ENCODE measurements at places on chromosomes 1 and 21.

- DNase-seq: no peak
These were observed 5.1 kb upstream of the FOXJ3 start for GRCh38 chr1:42340093-42340492.

- no peak for DNase-seq
These were observed 36.4 kb upstream of the BCL9 start for GRCh38 chr1:147504801-147505311.

GRCh38 chr1:25688390-25689119 lies 72.0 kb downstream of the MAN1C1 start:
- no peak for DNase-seq

- DNase-seq: no peak
These were observed 16.8 kb upstream of the CD58 start for GRCh38 chr1:116587501-116588227.

GRCh38 chr1:219433496-219434131 lies 179.3 kb downstream of the ZC3H11B start:
- DNase-seq: no peak

DNA sequence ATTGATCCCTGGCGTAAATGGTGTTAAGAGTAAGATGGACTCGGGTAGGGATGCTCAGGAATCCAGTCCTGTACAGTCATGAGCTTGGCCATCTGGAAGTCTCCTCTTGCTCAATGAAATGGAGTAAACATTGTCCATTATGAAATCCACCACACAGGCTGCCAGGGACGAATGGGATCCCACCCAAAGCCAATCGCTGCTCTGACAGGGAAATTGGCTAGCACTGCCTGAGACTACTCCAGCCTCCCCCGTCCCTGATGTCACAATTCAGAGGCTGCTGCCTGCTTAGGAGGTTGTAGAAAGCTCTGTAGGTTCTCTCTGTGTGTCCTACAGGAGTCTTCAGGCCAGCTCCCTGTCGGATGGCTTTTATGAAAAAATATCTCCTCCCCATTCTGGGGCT lies at the start of gene HSD11B1:
Gene HSD11B1, plus strand, starts transcription at position 263 of the 400 bp plus-strand sequence. Its CDS starts 97 bp downstream, at position 360.
- no peak for DNase-seq

GRCh38 chr1:224707843-224708725 lies 92.0 kb downstream of the CNIH3 start:
- no peak for DNase-seq

- no peak for DNase-seq
These were observed 69.2 kb downstream of the UMODL1 start for GRCh38 chr21:42140196-42140934.

DNA sequence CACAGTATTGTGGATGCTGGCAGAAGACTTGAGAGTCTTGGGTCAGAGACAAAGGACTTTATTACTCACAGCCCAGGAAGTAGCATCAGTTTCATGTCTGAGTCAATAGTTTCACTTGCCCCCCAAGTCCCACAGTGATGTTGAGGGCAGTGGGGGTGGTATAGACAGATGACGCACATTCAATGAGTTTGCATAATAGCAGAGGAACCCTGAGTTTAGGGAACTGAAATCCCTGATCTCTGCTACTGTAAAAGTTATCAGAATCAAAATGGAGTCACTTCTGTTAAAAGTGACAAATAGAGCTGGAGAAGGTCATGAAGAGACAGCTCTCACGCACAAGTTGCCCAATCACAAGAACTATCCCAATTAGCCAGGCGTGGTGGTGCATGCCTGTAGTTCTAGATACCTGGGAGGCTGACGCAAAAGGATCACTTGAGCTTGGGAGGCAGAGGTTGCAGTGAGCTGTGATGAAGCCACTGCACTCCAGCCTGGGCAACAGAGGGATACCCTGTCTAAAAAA lies 11.5 kb upstream of the HCRTR1 start:
- DNase-seq: no peak

DNA sequence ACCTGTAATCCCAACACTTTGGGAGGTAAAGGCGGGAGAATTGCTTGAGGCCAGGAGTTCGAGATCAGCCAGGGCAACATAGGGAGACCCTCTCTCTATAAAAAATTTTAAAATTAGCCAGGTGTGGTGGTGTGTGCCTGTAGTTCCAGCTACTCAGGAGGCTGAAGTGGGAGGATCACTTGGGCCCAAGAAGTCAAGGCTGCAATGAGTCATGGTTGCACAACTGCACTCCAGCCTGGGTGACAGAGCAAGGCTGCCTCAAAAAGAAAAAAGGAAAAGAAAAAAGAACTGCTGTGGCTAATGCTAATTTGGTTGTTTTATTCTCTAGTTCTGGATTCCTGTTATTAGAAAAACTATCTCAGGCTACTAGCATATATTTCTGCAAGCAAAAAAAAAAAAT lies 29.8 kb downstream of the DBT start:
- DNase-seq: no peak

GRCh38 chr1:11967028-11967547 lies 13.2 kb upstream of the MFN2 start:
- no peak for DNase-seq

- no peak for DNase-seq
These were observed 4.4 kb upstream of the CAPN2 start for GRCh38 chr1:223708001-223708359.

GRCh38 chr1:204904228-204904810 lies 33.7 kb downstream of the NFASC start:
- DNase-seq: no peak

DNA sequence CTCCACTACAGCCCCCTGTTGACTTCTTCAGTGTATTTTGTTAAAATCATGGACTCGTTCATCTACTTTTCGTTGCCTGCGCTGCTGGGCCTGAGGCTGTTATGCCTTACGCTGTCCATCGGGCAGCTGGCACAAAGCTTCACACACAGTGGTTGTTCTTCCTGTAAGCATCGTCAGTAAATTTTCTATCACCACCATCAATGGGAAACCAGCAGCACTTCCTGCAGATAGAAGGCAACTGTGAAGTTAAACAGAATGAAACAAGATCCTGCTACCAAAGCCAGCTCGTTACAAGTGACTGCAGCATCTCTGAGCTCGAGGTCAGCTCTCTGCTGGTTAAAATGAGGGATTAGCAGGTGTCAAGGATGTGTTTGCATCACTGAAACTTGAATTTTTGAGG lies 21.9 kb upstream of the PADI6 start:
- no peak for DNase-seq

- DNase-seq: no peak
These were observed 54.4 kb upstream of the BCL10 start for GRCh38 chr1:85330711-85331290.

GRCh38 chr1:161001525-161001924 lies 19.4 kb downstream of the F11R start:
- no peak for DNase-seq

DNA sequence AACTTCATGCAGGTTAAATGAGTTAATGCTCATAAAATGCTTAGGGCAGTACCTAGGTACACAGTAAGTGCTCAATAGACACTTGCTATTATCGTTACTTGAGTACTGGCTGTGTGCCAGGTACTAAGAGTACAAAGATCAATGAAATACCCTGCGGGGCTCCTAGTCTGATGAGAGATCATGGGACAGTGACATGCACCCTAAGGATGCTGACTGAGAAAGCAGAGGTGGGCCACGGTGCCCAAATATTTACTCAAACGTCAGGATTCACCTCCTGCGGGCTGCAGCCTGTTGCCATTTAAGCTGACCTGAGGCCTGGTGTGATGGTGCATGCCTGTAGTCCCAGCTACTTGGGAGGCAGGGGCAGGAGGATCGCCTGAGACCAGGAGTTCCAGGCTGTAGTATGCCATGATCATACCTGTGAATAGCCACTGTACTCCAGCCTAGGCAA lies 19.8 kb upstream of the LUZP1 start:
- no peak for DNase-seq

- no peak for DNase-seq
These were observed 22.8 kb upstream of the CSF1 start for GRCh38 chr1:109887884-109888283.

GRCh38 chr1:53134961-53135734 lies 7.3 kb downstream of the SLC1A7 start:
- no peak for DNase-seq

DNA sequence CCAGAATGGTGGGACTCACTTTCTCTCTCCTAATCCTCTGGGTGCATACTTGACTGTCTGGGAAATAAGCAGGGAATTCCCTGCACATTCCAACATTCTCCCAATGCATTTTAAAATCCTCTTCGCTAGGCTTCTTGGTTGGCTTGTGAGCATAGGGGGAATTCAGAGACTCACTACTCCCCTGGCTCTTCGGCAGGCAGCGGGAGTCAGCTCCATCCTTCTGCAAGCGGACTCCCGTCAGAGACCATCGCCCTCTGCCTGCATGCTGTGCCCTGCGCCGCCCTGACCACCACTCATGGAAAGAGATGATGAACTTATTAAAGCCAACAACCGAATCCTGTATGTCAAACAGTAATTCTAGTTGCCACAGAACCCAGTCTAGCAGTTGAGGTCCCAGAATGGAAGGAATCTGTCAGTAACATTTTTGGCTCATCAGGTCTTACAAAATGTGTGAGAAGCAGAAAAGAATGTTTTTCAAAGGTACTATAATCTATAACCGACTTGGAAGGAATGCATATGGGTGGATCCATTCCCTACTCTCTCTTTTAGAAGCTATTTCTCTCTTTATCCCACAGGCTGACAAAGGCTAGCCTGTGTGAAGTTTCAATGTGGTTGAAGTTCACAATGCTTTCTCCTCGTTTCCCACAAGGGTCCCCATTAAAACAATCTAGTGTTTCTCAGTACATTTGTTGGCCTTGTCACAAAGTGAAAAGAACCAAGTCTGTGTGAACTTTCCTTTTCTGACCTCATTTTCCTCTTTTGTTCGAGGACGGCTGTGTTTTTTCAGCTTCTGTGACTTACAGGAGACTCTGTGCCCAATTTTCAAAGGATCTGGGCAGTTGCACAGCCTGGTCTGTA lies 119.1 kb upstream of the ADAR start:
- no peak for DNase-seq

DNA sequence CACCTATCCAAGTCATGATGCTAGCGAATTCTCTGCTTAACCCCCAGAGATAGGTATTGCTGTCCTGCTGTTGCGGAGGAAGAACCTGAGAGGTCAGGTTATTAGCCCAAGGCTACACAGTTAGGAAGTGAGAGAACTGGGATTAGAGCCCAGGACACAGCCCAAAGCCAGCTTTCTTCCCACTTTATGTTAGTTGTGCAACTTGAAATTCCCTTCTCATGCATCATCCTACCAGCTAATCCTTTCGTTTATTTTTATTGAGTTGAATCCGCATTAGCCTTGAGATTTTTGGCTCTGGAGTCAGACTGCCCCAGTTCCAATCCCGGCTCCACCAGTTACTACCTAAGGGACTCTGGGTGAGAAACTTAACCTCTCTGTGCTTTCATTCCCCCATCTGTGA lies 65.4 kb downstream of the PLEKHA6 start:
- no peak for DNase-seq

DNA sequence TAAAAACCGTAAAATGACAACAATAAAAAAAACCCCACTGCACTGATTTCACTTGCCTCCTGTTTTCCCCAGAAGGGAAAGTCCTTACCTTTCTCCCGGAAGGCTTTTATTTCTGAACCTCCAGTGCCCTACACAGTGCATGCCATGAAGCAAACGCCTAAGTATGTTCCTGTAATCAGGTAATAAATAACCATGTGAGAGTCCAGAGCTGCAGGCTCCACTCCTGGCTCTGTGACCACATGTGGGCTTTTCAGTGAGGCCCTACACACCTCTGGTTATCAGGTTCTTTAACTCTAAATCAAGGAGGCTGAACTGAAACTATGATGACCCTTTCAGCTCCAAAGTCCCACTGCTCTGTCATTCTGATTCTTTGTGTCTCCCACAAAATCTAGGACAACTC lies 20.8 kb upstream of the NR5A2 start:
- DNase-seq: no peak

GRCh38 chr21:35026153-35026500 lies 23.0 kb downstream of the RUNX1 start:
- no peak for DNase-seq

DNA sequence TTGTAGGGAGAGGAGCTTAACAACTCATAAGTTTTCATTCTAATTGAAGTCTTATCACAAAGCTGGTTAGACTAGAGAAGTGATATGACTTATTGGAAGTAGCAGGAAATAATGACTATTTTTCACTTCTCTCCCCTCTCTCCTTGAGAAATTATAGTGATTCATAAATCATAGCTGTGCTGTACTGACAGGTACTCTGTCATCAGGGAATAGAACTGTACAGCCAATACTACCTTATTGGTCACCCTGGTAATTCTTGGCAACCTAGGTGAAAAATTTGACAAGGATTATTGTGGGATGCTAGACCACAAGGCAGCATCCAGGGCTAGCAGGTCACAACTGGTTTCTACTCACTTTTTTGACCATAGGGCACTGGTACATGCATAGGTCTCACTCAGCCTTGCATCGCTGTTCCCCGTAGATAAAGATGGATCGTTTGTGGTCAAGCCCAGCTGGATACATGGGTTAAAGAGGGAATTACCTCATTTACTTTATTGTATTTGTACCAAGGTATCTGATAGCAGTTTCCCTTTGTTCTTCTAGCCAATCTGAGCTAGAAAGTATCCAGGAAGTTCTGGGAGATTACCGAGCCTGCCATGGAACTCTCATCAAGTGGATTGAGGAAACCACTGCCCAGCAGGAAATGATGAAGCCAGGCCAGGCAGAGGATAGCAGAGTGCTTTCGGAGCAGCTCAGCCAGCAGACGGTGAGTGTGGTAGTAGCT lies 113.6 kb downstream of the MACF1 start:
- no peak for DNase-seq

GRCh38 chr1:215106067-215106466 lies 23.5 kb downstream of the KCNK2 start:
- no peak for DNase-seq

DNA sequence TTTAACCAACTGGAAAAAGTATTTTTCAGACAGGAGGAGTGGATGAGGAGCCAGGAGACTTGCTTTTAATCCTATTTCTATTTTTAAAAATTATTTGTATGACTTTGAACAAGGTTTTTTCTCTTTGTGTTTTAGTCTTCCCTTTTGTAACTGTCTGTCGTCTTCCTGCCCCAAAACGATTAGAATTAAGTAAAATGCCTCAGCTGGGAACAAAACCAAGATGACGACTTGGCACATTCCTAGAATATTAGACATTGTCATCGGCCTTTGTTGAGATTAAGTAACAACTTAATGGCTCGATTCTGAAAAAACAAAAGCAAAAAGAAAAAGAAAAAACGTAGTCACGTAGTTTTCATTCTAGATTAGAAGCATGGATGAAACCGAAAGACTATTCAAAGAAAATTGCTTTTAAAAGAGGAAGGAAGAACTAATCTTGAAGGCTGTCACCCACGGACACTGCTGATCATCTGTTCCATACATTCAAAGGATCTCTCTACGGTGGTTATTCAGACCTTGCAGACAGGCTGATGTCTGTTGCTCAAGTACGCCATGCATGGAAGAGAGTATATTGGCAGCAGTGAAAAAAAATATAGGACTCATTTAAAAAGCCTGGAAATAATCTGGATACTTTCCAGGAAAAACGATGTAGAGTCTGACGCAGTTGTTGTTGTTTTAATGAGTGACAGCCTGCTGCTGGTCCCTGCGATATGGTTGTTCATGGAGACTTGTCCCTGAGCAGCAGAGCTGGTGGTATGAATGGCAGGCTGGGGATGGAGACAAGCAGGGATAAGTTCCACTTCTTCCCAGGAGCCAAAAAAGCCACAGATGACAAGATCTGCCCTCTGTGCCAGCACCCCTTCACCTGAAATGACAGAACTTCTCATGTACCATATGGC lies 16.8 kb downstream of the GNG4 start:
- no peak for DNase-seq

All from stimulated activated CD4-positive, alpha-beta T cell treated with anti-CD3 and anti-CD28 coated beads, TNF-alpha, amount 100 ng/mL, for 24 hours (primary cell).